ENCODE measurements at places on chromosomes 12 and 14. TPM values are rescaled to one million over a fixed set of nuclear protein-coding genes. Genes with fewer than 3 reads are reported as not detected.

The TPPP2 gene
- not detected for total RNA-seq

DNA sequence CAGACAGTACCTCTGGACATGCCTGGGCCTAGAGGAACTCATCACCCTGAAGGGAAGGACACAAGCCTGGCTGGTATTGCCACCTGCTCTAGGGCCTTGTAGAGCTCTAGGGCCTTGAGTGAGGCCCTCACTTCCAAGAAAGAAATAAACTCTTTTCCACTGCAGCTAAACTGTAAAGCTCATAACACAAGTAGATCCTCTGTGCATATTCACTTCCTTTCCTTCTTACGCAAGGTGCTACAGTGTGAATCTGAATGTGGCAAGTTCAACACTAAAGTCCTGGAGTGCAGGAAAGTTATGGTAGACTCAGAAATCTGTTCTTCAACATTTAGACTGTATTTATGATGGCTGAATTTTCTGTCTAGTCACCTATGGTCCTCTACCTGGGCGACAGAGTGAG, 14.5 kb downstream of the RNASE3 start:
- no peak for DNase-seq

GRCh38 chr14:33030386-33030785, 91.7 kb downstream of the NPAS3 start:
- no peak for DNase-seq

- DNase-seq: no peak
Observed at GRCh38 chr12:53048780-53049401, 974 bp upstream of the TNS2 start.

DNA sequence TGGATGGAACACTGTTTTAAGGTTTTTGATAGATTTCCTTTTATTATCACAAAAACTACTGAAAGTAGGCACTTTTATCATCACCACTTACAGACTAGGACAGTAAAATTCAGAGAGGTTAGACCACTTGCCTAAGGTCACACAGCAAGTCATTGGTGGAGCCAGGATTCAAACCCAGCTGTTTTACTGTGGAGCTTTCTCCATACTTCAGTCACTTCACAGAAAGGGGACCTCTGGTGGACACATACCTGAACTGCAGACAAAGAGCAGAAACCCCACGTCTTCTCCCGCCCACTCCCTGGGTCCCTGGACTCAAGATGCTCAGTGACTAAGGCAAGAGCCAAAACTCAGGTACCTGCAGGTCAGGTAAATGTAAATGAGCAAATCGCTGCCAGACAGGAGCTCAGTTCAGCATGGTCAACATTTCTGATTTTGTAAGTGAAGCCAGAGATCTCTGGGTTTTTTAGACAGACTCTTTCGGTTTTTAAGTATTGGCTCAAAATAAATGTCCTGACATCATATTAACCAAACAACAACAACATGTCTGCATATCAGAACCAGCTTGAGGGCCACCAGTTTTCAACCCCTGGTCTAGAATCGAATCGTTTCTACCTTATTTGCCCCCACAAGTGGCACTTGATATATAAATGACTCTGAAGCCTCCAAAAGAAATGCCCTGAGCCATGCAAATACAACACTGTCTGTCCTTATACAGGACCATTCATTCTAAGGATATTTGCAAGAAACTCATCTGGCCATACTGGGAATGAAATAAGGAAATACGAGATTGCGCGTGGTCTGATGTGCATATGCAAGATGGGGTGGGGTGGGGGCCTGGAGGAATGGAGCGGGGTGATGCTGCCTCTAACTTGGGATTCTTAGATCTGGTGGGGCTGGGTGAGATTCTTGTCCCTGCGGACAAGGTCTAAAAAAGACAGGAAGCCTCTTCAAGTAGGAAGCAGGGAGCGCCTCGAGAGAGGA, 110.9 kb downstream of the KSR2 start:
- no peak for DNase-seq

The OR6C1 gene
- not detected for total RNA-seq

GRCh38 chr14:85934123-85934885, 404.4 kb downstream of the FLRT2 start:
- no peak for DNase-seq

GRCh38 chr14:32370714-32371113, 41.6 kb downstream of the AKAP6 start:
- DNase-seq: peak; percentile 8

- no peak for DNase-seq
Observed at GRCh38 chr12:8499616-8500015, 13.7 kb upstream of the CLEC4D start.

DNA sequence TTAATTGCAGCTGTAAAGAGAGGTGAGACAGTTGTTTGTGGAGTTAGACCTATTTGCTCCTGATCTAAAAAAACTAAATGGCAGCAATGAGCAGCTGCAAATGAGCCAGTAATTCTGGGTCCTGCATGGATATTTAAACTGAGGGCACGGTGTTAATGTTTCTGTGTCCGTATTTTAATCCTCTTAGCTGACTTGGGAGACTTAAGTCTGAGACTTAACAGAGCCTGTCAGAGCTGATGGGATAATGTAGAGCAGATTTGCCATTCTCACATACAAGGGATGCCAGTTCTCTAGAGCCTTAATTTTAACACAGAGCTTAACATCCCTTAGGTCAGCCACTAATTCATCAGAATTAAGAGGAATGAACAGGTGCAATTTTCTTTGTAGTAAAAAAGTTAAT, 178.6 kb upstream of the PDE3A start:
- no peak for DNase-seq

The SLC10A1 gene
- not detected for total RNA-seq

DNA sequence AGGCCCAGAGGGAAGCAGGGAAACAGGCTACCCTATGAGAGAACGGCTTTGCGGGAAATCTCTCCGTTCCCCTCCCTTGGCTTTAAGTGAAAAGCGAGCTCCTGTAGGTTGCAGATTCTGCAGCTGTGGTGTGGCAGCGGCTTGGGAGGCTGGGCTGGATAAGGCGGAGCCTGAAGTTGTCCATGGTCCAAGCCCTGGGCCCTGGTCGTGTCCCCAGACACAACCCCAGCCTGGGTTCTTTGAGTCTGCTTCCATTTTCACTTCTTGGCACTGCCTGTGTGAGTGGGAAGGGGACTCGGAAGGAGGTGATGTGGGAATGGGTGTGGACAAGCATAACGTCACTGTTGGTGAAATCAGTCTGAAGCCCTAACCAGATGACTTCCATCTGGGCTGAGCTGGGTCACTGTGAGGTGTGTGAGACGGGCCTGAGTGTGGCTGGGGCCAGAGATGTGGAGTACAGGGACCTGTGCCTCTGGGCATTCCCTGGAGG, 43.0 kb upstream of the CTDSP2 start:
- DNase-seq: no peak

The TMCC3 gene
- 19.9 TPM for total RNA-seq

GRCh38 chr14:95309261-95310051, 10.3 kb downstream of the CLMN start:
- no peak for DNase-seq

DNA sequence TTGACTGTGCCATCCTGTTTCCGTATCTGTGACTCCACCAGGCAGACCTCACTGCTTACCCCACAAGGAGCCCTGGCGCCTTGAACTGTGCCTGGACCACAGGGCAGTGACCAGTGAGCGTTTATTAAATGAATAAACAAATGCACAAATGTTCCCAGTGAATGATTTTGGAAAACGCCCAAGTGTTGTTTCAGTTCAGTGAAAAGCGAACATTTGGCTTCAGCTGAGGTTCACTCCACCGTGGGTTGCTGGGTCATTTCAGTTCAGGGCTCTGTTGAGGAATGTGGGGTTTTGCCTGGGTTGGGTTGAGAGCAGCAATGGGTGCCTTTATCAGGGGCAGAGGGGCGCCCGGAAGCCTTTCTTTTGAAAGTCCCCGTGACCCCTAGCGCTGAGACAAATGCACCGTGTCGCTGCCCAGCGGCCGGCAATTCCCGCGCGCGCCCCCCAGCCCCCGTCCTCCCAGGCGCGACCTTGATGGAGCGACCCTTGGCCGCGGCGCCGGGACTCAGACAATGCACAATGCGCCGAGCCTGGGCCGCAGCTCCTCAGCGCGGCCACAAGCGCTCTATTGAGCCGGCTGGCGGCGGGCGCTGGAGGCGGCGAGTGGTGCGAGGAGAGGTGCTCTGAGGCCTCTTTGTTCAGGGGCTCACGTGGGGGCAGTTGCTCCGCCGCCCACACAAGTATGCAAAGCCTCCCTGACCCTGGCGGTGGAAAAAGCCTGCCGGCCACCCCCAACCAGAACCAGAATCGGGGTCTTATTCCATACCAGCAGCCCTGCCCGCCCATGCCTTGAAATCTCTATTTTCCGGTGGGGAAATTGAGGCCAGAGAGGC, 40.5 kb upstream of the CLMN start:
- DNase-seq: no peak

DNA sequence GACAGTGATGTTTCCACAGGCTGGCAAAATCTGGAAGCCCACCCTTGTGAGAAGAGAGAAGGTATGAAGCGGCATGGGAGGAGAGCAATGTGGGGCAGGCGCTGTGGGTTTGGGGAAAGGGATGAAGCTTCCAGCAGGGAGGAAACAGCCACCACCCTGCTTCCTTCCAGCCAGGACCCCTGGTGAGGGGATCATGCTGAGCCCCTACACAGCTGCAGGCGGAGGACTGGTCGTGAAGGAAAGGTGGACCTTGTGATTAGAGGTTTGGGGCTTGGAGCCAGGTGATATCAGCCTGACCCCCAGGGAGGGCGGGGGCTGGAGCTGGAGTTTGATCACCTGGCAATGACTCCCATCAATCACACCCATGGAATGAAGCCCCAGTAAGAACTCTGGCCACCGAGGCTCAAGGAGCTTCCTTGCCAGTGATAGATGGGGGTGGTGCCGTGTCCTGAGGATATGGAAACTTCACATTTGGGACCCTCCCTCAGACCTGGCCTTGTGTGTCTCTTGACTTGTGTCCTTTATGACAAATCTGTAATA, 48.6 kb downstream of the RIMBP2 start:
- no peak for DNase-seq

- no peak for DNase-seq
Observed at GRCh38 chr12:111532751-111533150, 66.4 kb downstream of the ATXN2 start.

The RNASE1 gene
- 75.5 TPM for total RNA-seq

DNA sequence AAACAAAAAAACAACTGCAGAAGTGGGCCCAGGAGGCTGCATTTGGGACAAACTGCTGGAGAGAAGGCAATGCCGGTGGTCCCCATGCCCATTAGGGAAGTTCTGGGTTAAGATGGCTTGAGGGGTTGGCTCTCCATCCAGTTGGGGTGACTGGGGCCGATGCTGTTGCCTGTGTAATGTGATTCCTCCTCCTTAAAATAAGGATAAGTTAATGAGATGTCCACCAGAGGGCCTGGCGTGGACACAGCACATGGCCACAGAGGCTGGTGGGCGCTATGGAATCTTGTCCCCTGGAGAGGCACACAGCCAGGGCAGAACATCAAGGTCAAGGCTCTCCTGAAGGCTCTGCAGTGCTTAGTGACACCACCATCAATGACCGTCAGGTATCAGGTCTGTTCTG, 1.0 kb upstream of the TESC start:
- DNase-seq: no peak

- no peak for DNase-seq
Observed at GRCh38 chr14:25308244-25308643, 258.3 kb upstream of the STXBP6 start.

DNA sequence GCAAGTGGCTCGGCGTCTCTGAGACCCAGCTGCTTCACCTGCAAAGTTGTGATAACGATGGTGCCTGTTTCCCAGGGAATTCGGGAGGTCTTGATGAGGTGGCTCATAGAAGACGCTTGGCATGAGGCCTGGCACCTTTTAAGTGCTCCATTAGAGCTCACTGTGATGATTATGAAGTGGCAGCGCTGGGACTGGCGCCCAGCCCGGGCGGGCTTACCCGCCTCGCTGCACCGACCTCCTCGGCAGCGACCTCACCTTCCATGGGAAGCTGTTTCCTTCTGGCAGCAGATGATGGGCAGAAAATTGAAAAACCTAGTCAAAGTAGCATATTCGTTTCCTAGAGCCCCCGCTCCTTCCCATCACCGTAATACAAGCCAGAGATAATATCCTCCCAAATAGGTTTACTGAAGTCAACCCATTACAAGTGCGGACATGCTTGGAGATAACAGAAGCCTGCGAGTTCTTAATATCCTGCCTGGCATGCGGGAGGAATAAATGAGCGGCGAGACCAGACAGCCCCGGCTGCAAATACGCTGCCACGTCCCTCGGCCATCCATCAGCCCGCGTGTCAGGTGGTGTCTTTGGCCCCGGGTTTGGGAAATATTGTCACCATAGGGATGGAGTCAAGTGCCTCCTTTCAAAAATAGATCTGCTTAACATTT, 35.2 kb upstream of the DLK1 start:
- DNase-seq: no peak

The NYNRIN gene
- total RNA-seq: 10.5 TPM

DNA sequence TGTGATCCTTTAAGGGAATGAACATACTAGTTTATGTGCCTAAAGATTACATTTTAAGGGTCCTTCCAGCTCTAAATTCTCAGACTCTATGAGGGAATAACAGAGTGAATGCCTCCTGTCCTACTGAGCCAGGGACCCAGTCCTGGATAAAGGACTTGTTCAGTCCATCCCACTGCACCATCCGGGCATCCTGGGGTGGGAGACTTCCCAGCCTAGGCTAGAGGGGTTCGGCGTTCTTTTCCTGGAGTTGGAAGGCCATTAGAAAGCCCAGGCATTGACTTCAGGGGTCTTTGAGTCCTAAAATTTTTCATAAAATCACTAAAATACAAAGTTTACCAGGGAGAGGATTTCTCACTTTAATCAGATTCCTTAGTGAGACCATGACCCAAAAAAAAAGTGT, 127.9 kb upstream of the FKBP4 start:
- no peak for DNase-seq

DNA sequence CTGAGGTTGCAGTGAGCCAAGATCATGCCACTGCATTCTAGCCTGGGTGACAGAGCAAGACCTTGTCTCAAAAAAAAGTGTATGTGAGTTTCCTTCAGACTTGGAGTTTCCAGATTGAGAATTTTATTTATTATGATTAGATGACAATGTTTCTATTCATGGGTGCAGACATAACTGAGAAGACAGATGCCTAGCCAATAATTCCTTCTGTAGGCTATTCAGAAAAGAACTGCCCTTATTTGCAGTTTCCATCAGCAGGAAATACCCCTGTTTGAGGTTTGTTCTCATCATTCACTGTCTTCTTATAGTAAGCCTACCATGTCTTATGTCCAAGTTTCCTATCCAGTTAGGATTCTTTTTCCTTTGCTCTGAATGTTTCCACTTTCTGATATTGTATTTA, 269.0 kb downstream of the KTN1 start:
- DNase-seq: no peak

- DNase-seq: no peak
Observed at GRCh38 chr14:67191768-67192290, 2.6 kb downstream of the GARIN2 start.

The CLEC4D gene
- total RNA-seq: not detected

Measured in pulmonary artery endothelial cell (primary cell).